ENCODE measurements at places on chromosomes 4 and X. TPM values are rescaled to one million over a fixed set of nuclear protein-coding genes. Genes with fewer than 3 reads are reported as not detected.

The PRRG3 gene
- not detected for total RNA-seq

The SPANXB1 gene
- total RNA-seq: not detected

The ALPK1 gene
- 20.1 TPM for total RNA-seq

The AFAP1 gene
- total RNA-seq: 53.8 TPM

The ARHGAP24 gene
- 53.0 TPM for total RNA-seq

The SCRG1 gene
- 0.31 TPM for total RNA-seq

The SH3TC1 gene
- total RNA-seq: 18.4 TPM

The F8A3 gene
- 0.99 TPM for total RNA-seq

The CLDN22 gene
- not detected for total RNA-seq

The REST gene
- 31.3 TPM for total RNA-seq

The CSAG3 gene
- total RNA-seq: not detected

The HTR2C gene
- not detected for total RNA-seq

The ABCG2 gene
- total RNA-seq: 1.7 TPM

The WDR17 gene
- total RNA-seq: 0.93 TPM

The DCLK2 gene
- total RNA-seq: 3.8 TPM

The NHS gene
- 7.5 TPM for total RNA-seq

The GPAT3 gene
- 1.4 TPM for total RNA-seq

The MAGEC2 gene
- total RNA-seq: not detected

The HSFX4 gene
- total RNA-seq: not detected

The UGT2B10 gene
- not detected for total RNA-seq

The ARSD gene
- total RNA-seq: 17.8 TPM

The NMU gene
- total RNA-seq: not detected

The CT45A1 gene
- total RNA-seq: not detected

The LRCH2 gene
- 6.8 TPM for total RNA-seq
